Naive B cell (primary cell): ENCODE measurements at places on chromosomes 4 and X.

DNA sequence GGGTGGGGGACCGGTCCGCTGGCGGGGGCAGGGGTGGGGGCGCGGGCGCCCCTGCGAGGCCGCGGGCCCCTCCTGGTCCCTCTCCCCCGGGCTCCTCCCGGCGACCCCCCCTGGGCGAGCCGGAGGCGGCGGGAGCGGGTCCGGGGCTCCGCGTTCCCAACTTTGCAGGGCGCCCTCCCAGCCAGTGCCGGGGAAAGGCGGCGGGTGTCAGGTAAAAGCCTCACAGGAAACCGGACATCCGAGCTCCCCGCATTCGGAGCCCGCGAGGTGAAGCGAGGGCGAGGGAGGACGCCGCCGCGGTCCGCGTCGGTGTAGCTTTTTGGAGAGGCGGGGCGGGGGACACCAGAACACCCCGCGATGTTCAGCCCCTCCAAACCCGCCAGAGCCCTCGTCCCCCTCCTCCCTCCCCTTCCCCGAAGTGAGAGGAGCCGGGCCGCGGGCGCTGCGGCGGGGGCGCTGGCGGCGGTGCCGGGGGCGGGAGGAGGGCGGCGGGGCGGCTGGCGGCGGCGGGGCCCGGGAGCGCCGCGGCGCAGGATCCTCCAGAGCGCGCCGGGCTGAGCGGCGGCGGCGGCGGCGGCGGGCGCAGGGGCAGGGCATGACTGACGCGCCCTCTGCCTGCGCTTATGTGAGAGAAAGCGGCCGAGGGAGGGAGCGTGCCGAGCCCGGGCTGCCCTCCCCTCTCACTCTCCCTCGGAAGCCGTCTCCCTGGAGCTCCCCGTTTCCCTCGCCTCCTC is at the start of gene VEGFC:
Gene VEGFC (minus strand): TSS at position 597 of the 734 bp plus-strand sequence. CDS start 611 bp downstream, outside the sequence.
- no peaks in the 10 kb centered on the region for H3K4me1 ChIP-seq
- no peaks in the 10 kb centered on the region for H3K36me3 ChIP-seq
- peak within 1 kb of the TSS; percentile 47 for H3K4me3 ChIP-seq
- no peak within 1 kb of the TSS for H3K27ac ChIP-seq
- no peak for DNase-seq

- no peaks in the 10 kb centered on the region for H3K27me3 ChIP-seq
- no peak overlapping the region for H3K27ac ChIP-seq
- no peak overlapping the region for H3K4me3 ChIP-seq
Measured at GRCh38 chr4:189499696-189500095, 441.0 kb upstream of the FRG1 start.

DNA sequence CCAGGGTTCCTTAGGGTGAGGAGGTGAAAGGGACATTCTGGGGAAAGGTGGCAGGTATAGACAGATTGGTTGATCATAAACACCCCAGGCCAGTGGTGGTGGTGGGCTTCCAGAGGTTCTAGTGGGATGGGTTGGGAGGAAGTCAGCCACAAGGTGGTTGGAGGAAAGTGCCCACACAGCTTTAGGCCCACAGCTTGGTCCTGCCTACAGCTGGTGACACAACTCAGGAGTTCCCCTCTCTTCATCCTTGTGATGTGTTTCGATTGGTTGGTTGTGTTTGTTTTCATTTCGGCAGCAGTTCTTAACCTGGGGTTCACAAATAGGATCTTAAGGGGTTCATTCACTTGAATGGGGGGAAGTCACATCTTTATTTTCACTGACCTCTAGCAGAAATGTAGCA is 157.0 kb downstream of the TMEM164 start:
- peaks cover 10% of the 10 kb centered on the region for H3K4me1 ChIP-seq
- H3K4me3 ChIP-seq, result no peak overlapping the region
- H3K27me3 ChIP-seq, result no peaks in the 10 kb centered on the region
- no peak overlapping the region for H3K27ac ChIP-seq
- no peak for DNase-seq

GRCh38 chrX:78321809-78322208 is 5.6 kb downstream of the CYSLTR1 start:
- no peaks in the 10 kb centered on the region for H3K27me3 ChIP-seq
- H3K4me3 ChIP-seq, result peak overlapping the region; percentile 72
- H3K36me3 ChIP-seq, result peaks cover 8% of the 10 kb centered on the region
- H3K27ac ChIP-seq, result no peak overlapping the region
- peak; percentile 74 for DNase-seq

DNA sequence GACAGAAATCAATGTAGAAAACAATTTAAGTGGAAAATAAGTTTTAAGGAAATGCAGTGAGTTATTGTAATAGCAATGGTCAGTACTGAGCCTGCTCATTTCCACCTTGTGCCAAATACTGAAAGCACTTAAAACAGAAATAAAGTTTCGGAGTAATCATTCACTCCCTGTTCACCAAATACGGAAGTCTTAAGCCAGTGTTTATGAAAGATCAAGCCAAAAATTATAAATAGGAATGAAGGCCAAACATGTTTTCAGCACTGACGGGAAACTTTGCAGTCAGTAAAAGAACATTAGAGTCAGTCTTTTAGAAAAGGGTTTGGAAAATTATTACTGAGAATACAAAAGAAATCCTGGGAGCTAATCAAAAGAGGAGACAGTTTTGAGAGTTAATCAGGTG is 178.6 kb downstream of the DMD start:
- no peak for DNase-seq
- H3K4me1 ChIP-seq, result no peaks in the 10 kb centered on the region
- H3K36me3 ChIP-seq, result no peaks in the 10 kb centered on the region
- H3K27ac ChIP-seq, result no peak overlapping the region
- H3K27me3 ChIP-seq, result no peaks in the 10 kb centered on the region

DNA sequence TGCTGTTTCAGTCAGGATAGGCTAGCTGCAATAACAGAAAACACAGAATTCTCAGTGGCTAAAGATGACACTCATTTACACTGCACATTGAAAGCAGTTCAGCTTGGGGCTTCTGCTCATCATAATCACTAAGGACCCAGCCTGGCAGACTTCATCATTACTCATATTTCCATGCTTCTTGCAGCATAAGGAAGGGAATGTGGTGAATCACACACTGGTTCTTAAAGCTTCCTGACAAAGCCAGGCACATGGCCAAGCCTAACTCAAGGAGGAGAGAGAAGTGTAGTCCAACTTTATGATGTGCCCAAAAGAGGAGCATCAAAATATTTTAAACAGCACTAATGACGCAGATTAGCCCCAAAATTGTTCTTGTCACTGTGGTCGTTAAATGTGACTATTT is 186.5 kb downstream of the BANK1 start:
- peaks cover 8% of the 10 kb centered on the region for H3K36me3 ChIP-seq
- no peaks in the 10 kb centered on the region for H3K27me3 ChIP-seq
- H3K27ac ChIP-seq, result no peak overlapping the region
- no peak overlapping the region for H3K4me3 ChIP-seq

GRCh38 chr4:110287130-110287529 is 88.7 kb upstream of the ELOVL6 start:
- no peak overlapping the region for H3K27ac ChIP-seq
- no peaks in the 10 kb centered on the region for H3K4me1 ChIP-seq
- no peak for DNase-seq
- H3K4me3 ChIP-seq, result no peak overlapping the region
- H3K27me3 ChIP-seq, result no peaks in the 10 kb centered on the region

DNA sequence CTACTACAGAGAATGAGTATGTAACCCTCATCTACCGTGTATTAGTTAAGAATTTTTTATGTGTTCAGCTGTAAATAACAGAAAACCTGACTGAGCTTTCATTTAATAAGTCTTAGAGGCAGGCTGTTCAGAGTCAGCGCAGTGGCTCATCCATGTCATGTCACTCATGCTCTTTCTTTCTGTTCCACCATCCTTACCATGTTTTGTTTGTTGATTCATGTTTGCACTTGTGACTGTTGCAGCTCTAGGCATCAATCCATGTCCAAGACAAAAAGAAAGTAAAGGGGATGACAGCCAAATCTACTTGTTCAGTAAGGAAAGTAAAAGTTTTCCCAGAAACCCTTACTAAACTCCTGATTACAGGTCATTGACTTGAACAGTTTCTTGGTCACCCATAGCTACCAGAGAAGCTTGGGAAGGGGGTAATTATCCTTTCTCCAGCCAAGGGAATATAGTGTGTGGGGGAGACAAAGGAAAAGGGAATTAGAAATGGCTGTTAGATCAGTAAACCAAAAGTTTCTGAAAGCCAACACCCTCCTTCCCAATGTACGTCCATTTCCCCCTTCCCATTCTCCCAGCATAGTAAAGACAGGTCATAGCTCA is 9.0 kb downstream of the ART3 start:
- no peaks in the 10 kb centered on the region for H3K36me3 ChIP-seq
- no peak overlapping the region for H3K4me3 ChIP-seq
- H3K4me1 ChIP-seq, result no peaks in the 10 kb centered on the region
- DNase-seq, result no peak

GRCh38 chr4:122329876-122330565 is 48.8 kb upstream of the ADAD1 start:
- H3K27ac ChIP-seq, result no peak overlapping the region
- peaks cover 11% of the 10 kb centered on the region for H3K36me3 ChIP-seq
- H3K4me3 ChIP-seq, result no peak overlapping the region
- H3K27me3 ChIP-seq, result no peaks in the 10 kb centered on the region
- no peak for DNase-seq
- H3K4me1 ChIP-seq, result no peaks in the 10 kb centered on the region

GRCh38 chr4:95044324-95044837 is 286.6 kb downstream of the BMPR1B start:
- H3K27me3 ChIP-seq, result no peaks in the 10 kb centered on the region
- no peak overlapping the region for H3K4me3 ChIP-seq
- no peaks in the 10 kb centered on the region for H3K4me1 ChIP-seq

- H3K27me3 ChIP-seq, result no peaks in the 10 kb centered on the region
- no peak overlapping the region for H3K4me3 ChIP-seq
- H3K4me1 ChIP-seq, result peaks cover 2% of the 10 kb centered on the region
- H3K27ac ChIP-seq, result no peak overlapping the region
- DNase-seq, result no peak
- no peaks in the 10 kb centered on the region for H3K36me3 ChIP-seq
Measured at GRCh38 chr4:1646690-1647089, 37.4 kb downstream of the FAM53A start.

- H3K4me1 ChIP-seq, result no peaks in the 10 kb centered on the region
- no peak for DNase-seq
- H3K27ac ChIP-seq, result no peak overlapping the region
- H3K4me3 ChIP-seq, result no peak overlapping the region
Measured at GRCh38 chrX:9184211-9184610, 150.3 kb upstream of the FAM9B start.

GRCh38 chr4:115865736-115866135 is 752.3 kb upstream of the NDST4 start:
- no peak for DNase-seq
- no peaks in the 10 kb centered on the region for H3K27me3 ChIP-seq
- no peak overlapping the region for H3K27ac ChIP-seq
- H3K36me3 ChIP-seq, result no peaks in the 10 kb centered on the region
- no peak overlapping the region for H3K4me3 ChIP-seq

- H3K4me3 ChIP-seq, result no peak overlapping the region
- no peaks in the 10 kb centered on the region for H3K4me1 ChIP-seq
- H3K27ac ChIP-seq, result no peak overlapping the region
Measured at GRCh38 chrX:17820100-17820499, 41.0 kb downstream of the RAI2 start.

GRCh38 chr4:175536852-175537453 is 275.1 kb downstream of the GPM6A start:
- no peak overlapping the region for H3K4me3 ChIP-seq
- no peak overlapping the region for H3K27ac ChIP-seq
- H3K27me3 ChIP-seq, result no peaks in the 10 kb centered on the region
- H3K36me3 ChIP-seq, result no peaks in the 10 kb centered on the region
- H3K4me1 ChIP-seq, result no peaks in the 10 kb centered on the region

DNA sequence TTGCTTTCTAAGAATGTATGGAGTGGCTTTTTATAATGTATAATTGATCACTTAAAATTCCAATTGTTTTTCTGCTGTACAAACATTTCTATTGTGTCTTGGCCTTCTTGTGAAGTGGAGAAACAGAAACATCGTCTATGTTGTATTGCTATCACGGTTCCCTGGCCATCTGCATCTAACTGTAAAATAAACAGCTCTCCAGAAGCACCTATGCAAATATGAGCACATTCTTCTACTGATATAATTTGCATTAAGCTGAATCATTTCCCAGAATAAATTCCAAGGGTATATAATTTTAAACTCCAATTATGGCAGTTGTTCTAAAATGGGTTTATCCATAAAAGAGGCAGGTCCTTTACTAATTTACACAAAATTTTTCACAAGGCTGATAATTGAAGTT is 261.6 kb upstream of the STS start:
- H3K27ac ChIP-seq, result no peak overlapping the region
- no peaks in the 10 kb centered on the region for H3K36me3 ChIP-seq
- no peak overlapping the region for H3K4me3 ChIP-seq

- peaks cover 35% of the 10 kb centered on the region for H3K27me3 ChIP-seq
- H3K27ac ChIP-seq, result peak overlapping the region; percentile 35
- no peak for DNase-seq
- H3K4me3 ChIP-seq, result peak overlapping the region; percentile 81
- no peaks in the 10 kb centered on the region for H3K36me3 ChIP-seq
Measured at GRCh38 chrX:72120837-72121236, 10.9 kb downstream of the RTL5 start.

- H3K4me3 ChIP-seq, result peak overlapping the region; percentile 67
- peaks cover 27% of the 10 kb centered on the region for H3K27me3 ChIP-seq
- no peak overlapping the region for H3K27ac ChIP-seq
Measured at GRCh38 chr4:146110871-146111485, 64.5 kb upstream of the LSM6 start.
